ENCODE measurements at places on chromosomes 1 and 21. TPM values are rescaled to one million over a fixed set of nuclear protein-coding genes. Genes with fewer than 3 reads are reported as not detected.

CYP2J2 gene
- 17.0 TPM for total RNA-seq

CHRM3 gene
- 2.6 TPM for total RNA-seq

TFAP2E gene
- 0.26 TPM for total RNA-seq

ITPKB gene
- 11.8 TPM for total RNA-seq

VSIG8 gene
- total RNA-seq = not detected

ZNF672 gene
- 28.3 TPM for total RNA-seq

CRYAA gene
- total RNA-seq = not detected

CENPF gene
- 144 TPM for total RNA-seq

KRTAP12-2 gene
- total RNA-seq = not detected

CELA2B gene
- not detected for total RNA-seq

ZBTB8A gene
- total RNA-seq = 4.7 TPM

All from Calu3 (cell line).